Natural killer cell treated with Interleukin-12 subunit alpha and Interleukin-12 subunit beta and Interleukin-15 and Interleukin-18, amount 100 ng/mL, for 72 hours (primary cell): ENCODE measurements at places on chromosomes 11 and 22. TPM values are rescaled to one million over a fixed set of nuclear protein-coding genes. Genes with fewer than 3 reads are reported as not detected.
A peak's percentile ranks its signal among the peaks of the same experiment; 100 is the strongest.

DNA sequence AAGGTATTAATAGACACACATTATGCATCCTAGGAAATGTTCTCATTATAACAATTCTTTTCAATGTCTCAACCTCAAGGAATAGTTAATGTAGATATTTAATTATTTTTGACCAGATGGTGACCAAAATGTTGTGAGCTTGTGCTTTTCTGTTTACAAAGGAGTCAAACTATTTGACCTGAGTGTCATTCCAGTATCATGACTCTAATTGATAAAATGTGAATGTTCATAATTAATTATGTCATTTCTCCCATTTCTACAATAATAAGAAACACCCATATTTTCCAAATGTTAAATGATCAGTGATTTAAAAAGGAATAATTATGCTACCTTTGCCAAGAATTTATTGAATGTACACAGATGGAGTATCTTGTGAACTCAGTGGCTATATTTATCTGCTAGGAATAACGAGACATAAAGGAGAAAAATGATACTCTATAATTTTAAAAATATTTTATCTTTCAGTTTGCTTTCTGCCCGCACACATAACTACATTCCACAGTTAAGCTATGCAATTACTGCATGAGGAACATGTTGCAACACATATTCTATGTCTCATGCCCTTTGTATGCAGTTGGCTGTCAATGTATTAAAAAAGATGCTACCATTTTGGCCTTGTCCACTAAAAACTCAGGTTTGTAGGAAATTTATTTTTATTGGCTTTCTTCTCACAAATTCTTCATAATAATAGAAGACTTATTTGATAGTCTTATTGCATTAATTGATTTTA is 376.7 kb upstream of the CCDC179 start:
- no peak for DNase-seq

The NPAS4 gene
- not detected for total RNA-seq

DNA sequence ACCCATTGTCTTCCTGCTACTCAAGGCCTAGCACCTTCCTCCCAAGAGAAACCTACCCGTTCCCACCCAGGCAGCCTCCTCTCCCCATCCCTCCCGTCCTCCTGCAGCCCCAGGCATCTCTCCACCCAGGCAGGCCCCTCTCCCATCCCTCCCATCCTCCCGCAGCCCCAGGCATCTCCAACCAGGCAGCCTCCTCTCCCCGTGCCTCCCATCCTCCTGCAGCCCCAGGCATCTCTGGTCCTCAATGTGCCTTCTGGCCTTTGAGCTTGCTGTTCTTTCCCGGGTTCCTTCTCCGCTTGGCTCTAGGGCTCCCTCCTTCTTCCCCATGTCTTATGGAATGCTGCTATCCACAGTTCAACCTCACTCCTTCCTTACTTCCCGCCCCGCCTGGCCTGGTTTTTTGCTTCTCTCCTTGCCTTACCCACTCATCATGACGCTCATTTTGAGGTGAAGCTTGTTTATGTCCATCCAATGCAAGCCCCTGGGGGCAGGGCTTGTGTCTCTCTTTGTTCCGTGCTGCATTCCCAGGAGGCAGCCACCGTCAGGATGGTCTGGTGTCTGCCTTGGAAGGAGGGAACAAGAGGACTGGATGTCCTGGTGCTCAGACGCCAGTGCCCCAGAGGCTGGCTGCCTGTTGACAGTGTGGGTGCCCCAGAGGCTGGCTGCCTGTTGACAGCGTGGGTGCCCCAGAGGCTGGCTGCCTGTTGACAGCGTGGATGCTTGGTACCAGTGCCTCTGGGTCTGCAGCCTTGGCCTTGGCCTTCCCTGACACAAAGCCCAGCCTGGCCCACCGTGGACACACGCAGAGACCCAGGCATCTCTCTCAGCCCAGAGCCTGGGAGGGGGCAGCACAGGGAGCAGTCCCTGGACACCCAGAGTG is 815.7 kb downstream of the BRD1 start:
- DNase-seq = no peak

The HTR3B gene
- not detected for total RNA-seq

DNA sequence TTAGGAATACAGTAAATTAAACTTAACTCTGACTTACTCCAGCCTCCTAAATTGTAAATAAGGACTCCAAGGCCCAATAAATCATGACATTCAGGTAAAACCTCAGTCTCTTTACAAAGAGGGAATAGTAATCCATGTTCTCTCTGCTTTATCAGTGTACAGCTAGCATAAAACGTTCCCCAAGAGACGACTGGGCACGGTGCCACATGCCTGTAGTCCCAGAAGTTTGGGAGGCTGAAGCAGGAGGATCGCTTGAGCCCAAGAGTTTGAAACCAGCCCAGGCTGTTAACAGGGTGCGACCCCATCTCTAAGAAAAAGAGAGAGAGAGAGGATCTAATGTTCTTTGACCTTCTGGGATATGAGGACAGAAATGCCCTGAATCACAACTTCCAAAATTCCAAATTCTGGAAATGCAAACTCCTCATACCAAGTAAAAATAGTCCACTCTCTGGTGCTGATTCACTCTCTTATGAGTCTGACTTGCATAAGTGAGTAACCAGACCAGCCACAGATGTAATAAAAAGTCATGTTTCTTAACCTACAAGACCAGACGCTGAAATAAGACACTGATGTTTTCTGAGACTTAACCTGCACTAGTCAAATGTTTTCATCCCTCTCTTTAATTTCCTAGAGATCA is 25.5 kb downstream of the NNMT start:
- DNase-seq = no peak

GRCh38 chr22:45946805-45947600 is 30.0 kb downstream of the WNT7B start:
- DNase-seq = no peak

DNA sequence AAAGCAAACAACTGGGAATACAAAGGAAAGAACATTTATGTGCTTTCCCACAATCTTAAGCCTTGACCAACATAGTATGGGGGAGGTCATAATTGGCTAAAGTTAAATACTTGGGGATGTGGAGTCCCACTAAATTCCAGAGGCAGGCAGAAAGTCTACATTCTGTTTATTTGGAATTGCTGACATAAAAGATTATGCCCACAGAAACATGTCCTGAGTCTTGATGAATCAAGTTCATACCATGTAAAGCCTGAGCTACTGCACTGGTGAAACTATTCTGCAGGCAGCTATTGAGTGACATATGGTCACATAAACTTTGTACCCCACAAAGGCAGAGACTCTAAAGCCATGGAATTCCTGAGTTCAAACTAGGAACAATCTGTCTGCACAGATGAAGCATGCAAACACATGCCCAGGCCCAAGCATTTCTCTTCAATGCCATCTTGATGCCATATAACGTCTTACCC is 69.9 kb upstream of the CHRM4 start:
- DNase-seq = no peak

The RAB36 gene
- total RNA-seq = 2.7 TPM

DNA sequence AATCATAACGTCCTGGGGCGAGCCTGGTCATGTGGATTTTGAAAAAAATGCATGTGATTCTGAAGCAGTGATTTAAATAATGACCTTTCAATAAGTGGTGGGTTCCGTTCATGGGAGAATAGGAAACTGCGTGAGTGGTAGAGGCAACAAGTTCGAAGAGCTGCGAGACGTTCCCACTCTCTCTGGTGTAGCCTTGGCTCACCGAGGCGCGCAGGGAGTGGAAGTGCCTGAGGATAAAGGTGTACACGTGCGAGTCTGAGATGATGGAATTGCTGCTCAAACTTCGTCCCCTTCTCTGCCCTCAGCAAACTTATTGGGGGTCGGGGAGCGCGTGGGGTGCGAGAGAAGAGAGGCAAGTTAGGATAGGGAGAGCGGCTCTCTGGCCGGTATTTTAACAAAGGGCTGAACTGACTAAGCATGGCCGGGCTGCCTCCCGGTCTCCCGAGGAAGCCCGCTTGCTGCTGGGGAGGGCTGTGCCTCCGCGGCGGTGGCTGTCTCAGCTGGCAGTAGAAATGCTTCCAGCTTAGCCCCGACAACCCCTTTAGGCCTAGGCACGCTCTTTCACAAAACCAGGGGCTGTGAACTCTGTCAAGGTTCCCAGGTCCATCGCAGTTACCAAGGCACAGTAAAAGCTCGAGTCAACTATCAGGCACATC is 875 bp upstream of the STT3A start:
- DNase-seq = peak; percentile 62

DNA sequence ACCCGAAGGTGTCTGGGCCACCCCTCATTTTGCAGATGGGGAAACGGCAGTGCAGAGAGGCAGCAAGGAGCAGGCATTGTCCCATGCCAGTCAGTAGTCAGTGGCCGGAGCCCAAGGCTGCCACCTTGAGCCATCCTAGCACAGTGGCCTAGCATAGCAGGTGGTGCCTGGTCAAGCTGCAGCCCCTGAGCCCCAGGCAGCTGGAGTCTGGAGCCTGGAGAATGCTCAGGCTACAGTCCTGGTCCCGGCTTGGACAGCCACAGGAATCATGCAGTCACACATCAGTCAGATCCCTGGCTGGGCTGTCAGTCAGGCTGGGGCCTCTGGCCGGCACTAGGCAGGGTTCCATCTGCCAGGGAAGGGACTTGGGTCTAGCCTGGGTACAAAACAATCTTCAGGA is 18.6 kb downstream of the KCNC1 start:
- no peak for DNase-seq

GRCh38 chr22:37457093-37457893 is 28.9 kb downstream of the MFNG start:
- DNase-seq = peak; percentile 66

The SMDT1 gene
- total RNA-seq = 41.6 TPM

DNA sequence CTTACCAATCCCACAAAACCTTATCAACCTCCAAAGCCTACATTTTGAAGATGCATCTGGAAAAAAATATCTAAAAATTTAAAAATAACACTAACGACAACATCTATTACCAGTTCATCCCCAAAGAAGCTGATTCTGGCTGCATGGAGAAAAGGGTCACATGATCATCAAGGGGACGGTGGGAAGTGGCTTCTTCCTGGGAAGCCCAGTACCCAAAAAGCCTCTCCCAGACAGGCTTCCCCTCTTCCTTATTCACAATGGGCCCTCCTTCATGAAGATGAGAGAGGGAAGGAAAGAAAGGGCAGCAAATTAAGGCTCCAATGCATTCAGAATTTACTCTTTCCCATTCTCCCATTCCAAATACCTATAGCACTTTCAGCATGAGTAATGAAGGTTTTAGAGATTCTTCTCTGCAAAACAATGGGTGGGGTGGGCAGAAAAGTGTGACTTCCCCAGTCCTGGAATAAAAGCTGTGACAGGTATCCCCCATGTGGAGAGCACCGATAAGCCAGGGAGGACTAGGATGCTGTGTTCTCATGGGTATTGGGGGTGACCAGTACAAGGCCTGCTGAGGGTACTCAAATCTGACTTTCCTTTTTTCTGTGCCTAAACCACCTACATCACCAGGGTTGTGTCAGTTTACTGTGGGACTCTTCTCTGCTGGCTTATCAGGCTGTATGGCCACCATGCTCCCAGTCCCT is 88.2 kb downstream of the SIK3 start:
- no peak for DNase-seq

DNA sequence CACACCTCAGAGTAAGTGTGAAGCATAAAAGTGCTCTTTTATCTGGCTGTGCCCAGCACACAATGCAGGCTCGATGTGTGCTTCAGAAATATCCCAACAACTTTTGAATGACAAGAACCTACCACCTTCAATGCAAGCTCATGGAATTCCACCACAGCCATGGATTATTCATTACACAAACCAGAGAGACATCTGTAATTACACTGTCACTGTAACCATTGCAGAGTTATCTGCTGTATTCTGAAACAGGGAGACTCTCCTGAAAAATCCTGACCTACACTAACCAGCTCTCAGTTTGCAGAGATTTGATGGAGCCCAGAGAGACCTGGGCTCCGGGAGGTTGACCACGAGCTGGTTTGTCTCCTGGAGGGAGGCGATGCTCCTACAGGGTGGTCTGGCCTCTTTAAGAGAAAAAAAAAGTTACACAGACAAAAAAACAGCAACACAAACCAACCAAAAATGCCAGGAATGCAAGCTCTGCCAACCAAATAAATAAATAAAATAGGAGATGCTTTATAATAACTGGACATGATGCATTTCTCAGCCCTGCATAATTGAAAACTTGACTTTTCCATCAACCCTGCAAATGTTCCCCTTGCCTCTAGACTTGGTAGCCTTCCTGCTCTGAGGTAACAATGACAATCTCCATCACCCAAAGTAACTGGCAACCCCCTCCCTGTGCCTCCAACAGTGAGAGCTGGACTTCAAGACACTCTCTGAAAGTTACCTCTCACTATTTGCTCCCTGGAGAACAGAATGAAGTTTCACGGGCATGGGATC is 69.7 kb downstream of the ETS1 start:
- DNase-seq = no peak

The KRTAP5-10 gene
- total RNA-seq = not detected

The MMP8 gene
- total RNA-seq = not detected

- DNase-seq = peak; percentile 85
Measured at GRCh38 chr11:76721755-76722677, 51.5 kb upstream of the LRRC32 start.

GRCh38 chr11:15705891-15706290 is 591.2 kb downstream of the INSC start:
- DNase-seq = no peak

DNA sequence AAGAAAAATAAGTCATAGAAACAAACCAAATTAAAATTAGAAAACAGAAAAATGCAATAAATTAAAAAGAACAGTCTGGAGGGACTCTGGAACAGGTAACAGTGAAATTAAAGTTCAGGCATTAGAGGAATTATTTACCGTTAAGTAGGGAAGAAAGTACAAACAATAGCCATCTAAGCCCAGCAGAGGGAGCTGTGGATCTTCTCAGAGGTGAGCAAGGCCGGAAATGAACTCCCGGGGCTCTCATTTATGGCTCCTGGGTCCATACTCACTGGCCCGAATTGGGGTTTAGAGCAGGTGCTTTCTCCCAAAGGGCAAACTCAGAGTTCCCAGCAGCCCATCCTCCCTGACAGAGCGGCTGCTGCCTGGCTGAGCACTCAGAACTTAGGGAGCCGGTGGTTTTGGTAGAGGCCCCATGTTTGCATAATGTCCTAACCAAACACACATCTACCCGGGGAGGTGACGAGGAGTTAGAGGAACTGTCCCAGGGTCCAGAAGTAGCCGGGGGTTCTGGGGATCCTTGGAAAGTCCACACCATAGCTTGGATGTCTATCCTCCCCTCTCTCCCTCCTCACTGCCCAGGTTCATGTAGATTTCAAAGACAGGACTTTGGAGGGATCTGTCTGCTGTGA is 87.8 kb upstream of the VPREB1 start:
- peak; percentile 73 for DNase-seq

- no peak for DNase-seq
Measured at GRCh38 chr11:12832480-12833224, 158.4 kb downstream of the TEAD1 start.

DNA sequence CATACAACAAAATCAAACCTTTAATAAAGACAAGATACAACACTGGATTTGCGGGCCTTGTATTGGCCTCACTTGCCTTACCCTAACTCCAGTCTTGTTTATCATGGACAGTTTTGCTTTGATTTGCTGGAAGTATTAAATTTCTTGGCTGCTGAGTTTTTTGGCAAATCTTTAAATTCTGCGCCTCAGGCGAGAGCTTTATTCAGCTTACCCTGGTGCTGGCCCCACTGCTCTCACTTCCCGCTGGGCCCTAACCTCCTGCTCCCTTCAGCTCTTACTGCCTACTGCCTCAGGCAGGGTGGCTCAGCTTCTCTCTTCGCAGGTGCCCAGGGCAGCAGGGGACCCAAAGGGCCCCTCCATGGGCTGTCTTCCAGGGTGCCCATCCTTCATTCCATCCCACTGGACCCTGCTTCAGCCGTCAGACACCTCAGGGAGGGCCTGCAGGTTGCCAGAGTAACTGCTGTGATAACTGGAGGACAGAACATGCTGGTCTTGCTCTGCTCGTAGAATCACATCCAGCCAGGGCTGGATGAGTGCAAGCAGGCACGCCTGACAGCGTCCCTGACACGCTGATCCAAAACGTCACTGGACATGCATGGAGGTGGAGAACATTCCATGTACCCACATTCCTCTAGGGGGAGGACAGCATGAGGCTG is 45.7 kb upstream of the TUB start:
- DNase-seq = no peak

- DNase-seq = no peak
Measured at GRCh38 chr11:75560644-75561043, 1.4 kb upstream of the SERPINH1 start.
